ENCODE measurements at places on chromosomes 11 and 22.

- DNase-seq: no peak
Observed at GRCh38 chr11:27187848-27188621, 147.4 kb downstream of the BBOX1 start.

- no peak for DNase-seq
Observed at GRCh38 chr11:28702871-28703270, 594.7 kb downstream of the METTL15 start.

- peak; percentile 35 for DNase-seq
Observed at GRCh38 chr22:47123827-47124442, 361.5 kb downstream of the TBC1D22A start.

GRCh38 chr11:95505927-95506426 lies 275.0 kb upstream of the SESN3 start:
- DNase-seq: peak; percentile 89

DNA sequence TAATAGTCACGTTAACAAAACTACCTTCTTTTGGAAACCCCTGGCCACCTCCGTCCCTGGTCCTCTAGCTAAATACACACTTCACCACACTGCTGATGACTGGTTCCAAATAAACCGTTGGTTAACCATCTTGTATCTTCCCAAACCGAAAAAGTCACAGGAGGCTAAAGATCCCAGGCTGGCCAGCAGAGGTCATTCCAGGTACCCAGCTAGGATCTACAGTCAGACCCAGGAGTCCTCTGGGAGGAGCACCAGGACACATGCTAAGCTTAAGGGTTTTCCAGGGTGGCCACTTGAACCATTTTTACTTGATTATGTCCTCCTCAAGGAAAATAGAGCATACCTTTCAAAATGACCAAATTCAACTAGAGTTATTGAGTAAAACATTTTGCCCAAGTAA lies 103.2 kb downstream of the ETS1 start:
- no peak for DNase-seq

DNA sequence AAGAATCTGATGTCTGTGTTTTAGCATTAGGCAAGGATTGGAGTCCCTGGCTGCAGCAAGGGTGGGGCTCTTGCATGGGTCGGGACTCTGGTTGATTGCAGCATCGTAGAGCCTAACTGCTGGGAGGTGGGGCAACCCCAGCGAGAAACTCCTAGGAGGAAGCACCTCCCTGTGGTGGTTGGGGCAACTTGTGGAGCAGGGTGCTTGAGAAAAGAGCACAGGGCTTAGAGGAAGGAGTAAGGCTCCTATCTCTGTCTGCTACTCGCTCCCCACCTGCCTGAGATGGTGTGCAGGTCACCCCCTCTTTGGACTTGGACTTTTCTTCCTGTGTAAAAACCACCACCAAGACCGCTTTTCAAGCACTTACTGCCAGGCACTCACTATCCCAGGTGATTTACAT lies 15.6 kb downstream of the SREBF2 start:
- no peak for DNase-seq

DNA sequence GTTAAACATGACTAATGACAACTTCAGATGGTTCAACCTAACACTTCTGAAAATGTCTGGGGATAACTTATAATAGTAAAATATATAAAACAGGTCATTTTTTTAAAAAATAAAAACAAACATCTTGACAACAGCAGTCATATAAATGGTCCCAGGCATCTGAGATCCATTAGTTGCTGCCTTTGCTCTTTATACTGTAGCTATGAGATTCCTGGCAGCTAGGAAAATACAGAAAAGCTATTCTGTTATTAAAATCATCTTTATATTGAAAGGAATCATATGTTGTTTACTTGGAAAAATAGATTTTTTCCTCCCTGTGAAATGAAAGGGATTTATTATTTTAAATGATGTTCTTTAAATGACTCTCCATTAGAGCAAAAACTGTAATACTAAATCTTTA lies 55.7 kb upstream of the DEUP1 start:
- no peak for DNase-seq

GRCh38 chr11:74403607-74404321 lies 5.5 kb upstream of the PGM2L1 start:
- DNase-seq: no peak

GRCh38 chr22:43512279-43512678 lies 100.5 kb downstream of the MPPED1 start:
- DNase-seq: no peak

DNA sequence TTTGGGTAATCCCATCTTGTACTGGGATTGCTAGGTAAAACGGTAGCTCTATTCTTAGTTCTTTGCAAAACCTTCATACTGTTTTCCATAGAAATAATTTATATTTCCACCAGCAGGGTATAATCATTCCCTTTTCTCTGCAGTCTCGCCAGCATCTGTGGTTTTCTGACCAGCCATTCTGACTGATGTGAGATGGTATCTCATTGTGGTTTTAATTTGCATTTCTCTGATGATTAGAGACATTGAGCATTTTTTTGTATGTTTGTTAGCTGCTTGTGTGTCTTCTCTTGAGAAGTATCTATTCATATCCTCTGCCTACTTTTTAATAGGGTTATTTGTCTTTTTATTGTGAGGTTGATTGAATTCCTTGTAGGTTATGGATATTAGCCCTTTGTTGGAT lies 220.9 kb downstream of the PGR start:
- DNase-seq: peak; percentile 85

- no peak for DNase-seq
Observed at GRCh38 chr22:22109693-22110466, 127.3 kb upstream of the TOP3B start.

DNA sequence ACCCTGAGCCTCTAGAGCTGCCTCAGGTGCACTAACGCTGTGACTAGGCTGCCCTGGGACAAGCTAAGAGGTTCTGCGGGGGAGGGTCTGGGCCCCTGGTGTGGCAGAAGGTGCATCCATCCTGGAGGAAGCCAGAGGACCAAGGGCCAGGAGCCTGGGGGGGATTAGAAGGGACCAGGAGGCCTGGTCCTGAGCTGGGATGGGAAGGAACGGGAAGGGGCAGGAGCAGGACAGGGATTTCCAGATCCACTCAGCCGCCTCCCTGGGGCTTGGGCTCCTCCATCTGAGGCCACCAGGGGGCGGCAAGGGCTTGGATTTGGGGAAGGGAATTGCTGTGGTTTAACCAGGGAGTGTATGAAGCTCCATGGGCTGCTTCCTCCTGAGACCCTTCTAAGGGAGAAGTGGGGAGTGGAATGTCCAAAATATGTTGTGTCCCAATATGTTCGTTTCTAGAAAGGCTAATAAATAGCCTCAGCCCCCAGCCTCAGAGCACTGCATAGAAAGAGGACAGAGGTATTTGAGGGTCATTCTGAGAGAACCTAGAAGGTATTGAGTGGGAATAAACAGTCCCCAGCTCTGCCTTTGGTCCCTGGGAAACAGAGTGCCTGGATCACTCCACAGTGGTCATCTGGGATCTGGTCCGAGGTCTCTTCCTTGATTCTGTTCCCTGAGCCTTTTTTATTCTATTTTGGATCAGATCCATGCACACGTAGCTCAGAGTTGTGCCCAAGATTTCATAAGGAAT lies 17.4 kb upstream of the PRAME start:
- peak; percentile 44 for DNase-seq

DNA sequence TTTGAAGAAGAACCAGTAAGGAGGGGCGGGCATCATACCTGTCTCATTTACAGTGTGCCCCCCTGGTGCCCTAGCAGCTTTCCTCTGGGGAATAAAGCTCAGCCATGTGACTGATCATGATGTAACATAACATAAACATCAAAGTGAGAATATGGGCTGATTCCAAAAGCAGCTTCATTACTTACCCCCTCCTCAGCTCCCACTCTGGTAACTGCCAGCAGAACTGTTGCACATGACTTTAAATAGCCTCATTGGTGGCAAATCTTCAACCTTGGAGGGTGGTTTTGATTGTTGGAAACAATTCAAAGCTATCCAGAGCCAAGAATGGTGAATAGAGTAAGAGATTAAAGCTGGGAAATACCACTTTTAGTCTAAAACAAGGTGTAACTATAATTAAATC lies 384.6 kb downstream of the BUD13 start:
- no peak for DNase-seq

DNA sequence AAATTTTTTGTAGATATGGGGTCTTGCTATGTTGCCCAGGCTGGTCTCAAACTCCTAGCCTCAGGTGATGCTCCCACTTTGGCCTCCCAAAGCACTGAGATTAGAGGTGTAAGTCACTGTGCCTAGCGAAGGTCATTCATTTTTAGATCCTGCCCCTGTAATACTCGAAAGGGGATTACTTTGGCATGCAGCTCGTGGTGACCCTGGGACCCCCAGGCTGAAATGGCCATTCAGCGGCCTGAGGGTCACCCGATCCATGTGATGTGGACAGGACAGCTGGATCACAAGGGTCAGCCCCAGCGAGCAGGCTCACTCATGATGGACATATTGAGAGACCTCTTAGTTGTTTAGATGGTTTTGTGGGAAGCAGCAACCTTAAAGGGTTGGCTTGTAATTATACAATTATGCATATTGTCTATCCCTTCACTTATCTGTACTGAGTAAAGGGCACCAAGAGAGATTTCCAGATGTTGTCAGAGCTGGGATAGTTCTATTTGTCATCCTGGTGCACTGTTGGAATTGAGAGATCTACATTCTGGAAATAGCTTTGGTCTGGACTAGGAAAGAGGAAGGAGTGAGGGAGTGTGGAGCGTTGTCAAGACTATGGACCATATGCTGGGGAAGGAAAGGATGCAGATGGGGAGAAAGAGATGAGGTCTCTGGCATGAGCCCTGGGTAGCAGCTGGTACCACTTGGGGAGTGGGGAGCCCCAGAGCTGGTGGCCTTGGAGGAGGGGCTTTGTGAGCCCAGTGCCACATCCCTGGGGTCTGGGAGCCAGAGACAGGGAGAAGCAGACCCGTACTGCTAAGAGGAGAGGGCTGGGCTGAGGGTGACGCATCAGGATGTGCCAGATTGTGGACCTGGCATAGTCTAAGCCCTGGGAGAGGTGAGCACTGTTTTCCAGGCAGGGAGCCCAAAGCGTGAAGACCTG lies 15.5 kb downstream of the RHBDD3 start:
- DNase-seq: no peak

DNA sequence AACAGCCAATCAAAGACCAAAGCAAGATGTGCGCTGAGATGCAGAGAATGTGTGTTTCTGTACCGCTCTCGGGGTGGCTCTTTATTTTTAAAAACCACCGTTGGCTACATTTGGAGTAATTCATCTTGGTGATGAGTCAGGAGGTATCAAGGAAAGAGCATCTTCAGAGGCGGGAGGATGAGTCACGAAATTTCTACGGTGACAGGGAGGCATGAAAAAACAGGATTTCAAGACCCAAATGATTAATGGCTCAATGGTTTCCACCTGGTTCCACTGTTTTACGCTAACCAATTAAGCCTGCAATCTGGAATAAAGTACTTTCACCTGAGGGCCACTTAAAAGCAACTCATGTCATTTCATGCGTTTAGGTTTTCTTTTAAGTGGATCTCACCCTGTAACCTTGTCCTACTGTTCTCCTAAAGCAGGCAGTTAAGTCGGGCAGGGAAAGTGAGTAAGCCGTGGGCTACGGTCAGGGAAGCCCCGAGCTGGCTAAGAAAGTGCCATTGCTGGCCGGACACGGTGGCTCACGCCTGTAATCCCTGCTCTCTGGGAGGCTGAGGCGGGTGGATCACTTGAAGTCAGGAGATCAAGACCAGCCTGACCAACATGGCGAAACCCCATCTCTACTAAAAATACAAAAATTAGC lies 74.6 kb downstream of the CELSR1 start:
- peak; percentile 81 for DNase-seq

GRCh38 chr11:123429913-123430720 lies at the start of gene GRAMD1B:
TSS of gene GRAMD1B (plus strand) at chr11:123430269. CDS start at chr11:123430793, 524 bp downstream.
- peak; percentile 95 for DNase-seq

GRCh38 chr11:39209981-39210380 lies 2249.5 kb downstream of the LRRC4C start:
- DNase-seq: no peak

- DNase-seq: peak; percentile 58
Observed at GRCh38 chr11:76318744-76319384, 62.1 kb downstream of the THAP12 start.

- peak; percentile 48 for DNase-seq
Observed at GRCh38 chr22:40436505-40437431, 66.4 kb downstream of the SGSM3 start.

GRCh38 chr11:60757231-60757800 lies 649 bp downstream of the MS4A15 start:
- DNase-seq: no peak

GRCh38 chr11:12330485-12331231 lies 46.7 kb upstream of the PARVA start:
- DNase-seq: peak; percentile 15

DNA sequence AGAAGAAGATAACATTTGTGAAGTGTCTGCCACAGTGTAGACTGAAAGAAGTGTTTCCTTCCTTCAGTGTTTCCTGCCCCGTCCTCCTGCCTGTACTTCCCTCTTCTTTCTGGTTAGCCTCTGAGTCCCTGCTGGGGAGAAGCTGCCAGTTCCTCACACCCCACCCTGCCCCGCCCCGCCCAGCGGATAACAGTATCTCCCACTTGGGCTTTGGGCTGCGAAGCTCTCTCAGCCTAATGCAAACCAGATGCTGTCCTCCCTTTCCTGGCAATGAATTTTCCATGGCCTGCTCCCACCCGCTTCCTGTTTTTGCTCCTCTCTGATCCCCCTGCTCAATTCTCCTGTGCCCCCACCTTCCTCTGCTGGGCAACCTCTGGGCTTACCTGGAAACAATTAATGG lies 5.2 kb upstream of the RAB3IL1 start:
- peak; percentile 89 for DNase-seq

DNA sequence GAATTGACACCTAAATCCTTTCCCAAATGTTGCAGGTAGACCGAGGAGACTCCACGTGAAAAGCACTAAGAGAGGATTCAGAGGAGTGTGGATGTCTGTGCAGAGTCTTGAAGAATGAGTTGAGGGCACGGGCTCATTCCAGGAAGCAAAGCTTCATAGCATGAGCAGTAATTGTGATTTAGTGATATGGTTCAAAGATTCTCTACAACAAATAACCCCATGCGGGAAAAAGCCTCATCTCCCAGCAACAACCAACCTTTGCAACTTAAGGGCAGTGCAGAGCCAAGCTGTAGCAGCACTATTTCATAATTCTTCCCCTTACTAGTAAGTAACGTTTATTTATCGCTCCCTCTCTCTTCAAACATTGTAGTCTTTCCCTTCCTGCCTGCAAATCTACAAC lies 87.5 kb upstream of the CLMP start:
- no peak for DNase-seq

DNA sequence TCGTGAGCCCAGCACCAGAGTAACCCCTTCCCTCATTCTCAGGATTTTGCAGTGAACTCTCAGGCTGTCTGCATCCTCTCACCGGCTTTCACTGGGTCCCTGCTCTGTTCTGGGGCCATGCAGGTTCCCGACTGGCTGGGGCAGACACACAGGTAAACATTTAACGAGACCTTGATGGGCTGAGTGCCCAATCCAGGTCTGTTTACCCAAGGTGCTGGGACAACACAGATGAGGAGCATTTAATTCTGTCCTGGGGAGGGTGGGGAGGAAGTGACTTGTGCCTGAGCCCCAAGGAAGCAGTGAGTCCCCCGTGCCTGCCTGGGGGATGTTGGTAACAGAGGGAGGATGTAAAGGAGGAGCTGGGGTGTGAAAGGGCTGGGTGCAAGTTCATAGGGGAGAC lies 4.4 kb downstream of the BIK start:
- no peak for DNase-seq

GRCh38 chr11:24470431-24470830 lies 26.4 kb upstream of the LUZP2 start:
- DNase-seq: no peak
